ENCODE measurements at places on chromosomes 5 and 9.

GRCh38 chr9:129174724-129175514 is 3.1 kb downstream of the IER5L start:
- DNase-seq, result peak; percentile 32

- no peak for DNase-seq
Measured at GRCh38 chr9:4550777-4551484, 60.7 kb downstream of the SLC1A1 start.

DNA sequence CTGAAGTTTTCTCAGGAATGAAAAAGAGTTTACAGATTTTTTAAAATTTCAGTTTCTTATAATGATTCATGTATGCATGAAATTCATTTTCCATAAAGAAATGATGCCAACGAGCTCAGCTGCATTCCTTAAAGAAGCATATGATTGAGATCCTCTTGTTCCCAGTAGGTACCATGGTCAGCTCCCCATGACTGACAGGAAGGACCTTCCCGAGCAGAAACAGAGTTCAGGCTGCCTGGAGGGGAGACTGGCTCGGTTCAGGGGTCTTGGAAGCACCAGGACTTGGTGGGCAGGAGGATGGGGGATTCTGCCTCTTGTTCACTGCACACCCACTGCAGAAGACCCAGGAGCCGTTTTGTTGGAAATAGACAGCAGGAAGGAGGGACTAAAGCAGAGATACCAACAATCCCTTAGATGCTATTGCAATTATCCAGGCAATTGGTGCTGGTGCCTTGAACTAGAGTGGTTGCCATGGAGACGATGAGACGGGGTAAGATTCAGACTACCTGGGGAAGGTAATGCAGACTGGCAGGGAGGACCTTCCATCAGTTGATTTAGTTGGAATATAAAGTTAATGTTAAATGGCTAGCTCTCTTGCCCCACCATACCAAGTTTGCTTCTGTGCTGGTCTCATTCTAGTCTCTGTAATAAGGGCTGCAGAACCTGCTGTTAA is 447.8 kb downstream of the MTRR start:
- DNase-seq, result no peak

DNA sequence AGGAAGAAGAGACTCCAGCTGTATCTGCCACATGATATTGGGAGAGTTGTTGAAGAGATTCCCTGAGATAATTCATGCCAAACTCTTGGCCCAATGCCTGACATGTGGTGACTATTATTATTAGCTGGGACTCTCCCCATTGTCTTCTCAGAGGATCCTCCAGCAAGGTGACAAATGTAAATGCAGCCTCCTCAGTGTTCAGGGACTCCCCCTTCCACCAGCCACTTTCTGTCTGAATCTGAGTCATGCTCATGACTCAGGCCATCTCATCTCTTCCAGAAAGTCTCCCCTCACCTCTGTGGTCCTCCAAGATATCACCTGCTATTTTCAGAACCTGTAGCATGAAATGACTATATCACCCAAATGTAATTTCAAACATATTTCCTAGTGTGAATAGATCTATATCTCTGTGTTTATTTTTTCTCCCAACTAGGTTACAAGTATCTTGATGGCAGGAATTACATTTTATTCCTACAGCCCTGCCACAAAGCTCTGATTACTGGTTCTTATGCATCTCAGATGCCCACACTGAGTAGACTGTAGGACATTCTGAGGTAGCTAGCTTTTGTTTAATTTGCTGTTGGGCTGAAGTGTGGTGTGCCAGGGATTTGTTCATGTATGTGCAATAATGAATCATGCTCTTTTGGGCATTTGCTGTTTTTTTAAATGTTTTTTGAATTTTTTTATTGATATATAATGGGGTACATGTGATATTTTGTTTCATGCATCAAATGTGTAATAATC is 126.6 kb upstream of the IL12B start:
- DNase-seq, result no peak

GRCh38 chr5:51131266-51131665 is 252.0 kb upstream of the ISL1 start:
- no peak for DNase-seq

- DNase-seq, result no peak
Measured at GRCh38 chr9:92432350-92432749, 8.1 kb upstream of the OMD start.

DNA sequence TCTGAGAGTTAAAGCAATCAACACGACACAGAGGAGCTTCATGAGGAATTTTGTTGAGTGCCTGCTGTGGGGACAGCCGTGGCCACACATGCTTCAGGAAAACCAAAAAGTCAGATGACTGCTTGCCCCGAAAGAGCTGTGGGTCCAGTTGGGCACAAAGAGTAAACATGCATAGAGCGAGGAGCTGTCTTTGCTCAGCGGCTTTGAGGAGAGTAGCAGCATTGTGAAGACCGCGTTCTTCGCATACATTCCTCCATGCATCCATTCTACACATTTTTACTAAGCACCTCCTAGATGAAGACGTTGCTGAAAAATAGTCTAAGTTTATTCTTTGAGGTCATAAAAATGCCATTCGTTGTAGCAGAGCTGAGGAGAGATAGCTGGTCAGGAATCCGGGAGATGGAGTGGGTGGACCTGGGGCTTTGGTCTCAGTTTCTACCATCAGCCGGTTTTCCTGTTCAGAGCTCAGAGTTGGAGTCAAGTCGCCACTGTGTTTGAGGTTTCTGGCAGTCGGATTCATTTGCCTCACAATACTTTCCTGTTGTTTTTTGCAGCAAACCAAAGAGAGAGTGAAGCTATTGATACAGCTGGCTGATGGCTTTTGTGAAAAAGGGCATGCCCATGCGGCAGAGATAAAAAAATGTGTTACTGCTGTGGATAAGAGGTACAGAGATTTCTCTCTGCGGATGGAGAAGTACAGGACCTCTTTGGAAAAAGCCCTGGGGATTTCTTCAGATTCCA is 194.5 kb upstream of the OTULINL start:
- DNase-seq, result no peak

DNA sequence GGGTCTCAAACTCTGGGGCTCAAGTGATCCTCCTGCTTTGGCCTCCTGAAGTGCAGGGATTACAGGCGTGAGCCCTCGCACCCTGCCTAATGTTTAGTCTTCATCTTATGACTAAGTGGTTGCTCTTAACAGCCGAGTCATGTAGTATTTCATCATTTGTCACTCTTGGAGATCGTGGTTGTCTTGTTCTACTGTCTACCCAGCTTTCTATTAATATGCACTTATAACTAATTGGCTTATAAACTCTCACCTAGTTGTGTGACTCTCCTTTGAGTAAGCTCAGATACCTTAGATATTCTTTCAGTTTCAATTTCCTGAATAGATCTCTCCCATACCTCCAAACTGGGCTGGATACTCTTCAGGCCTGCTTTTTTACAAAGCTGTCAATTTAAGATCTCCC is 19.9 kb downstream of the SLC44A1 start:
- peak; percentile 56 for DNase-seq

DNA sequence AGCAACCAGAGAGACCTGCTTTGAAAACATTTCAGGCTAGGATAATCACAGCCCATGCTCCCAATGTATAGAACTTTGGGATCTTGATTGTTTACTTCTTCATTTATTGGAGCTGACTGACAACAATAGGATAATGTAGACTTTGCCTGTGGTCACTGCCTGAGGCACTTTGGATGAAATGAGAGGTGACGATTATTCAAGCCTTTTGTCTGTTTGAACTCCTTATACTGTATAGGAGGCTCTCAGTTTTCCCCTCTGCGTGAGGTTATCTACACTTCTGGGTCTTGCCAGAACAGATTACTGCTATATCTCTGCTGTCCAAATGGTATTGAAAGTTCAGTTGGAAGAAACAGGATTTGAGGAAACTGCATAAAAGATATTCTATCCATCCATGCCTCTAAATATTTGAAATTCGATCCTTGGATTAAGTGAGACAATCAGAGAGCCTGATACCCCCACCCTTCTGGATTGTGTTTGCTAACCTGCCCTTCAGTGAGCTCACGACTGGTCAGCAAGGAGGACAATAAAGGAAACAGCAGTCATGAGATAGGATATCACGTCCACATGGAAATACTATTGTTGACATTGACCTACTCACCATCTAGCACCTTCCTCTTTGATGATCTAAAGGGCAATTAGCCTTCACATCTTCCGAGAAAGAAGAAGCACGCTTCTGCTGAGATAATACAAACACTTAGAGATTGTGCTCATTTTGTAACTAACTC is 98.1 kb downstream of the DOCK8 start:
- DNase-seq, result no peak

GRCh38 chr5:115084246-115084793 is 85.4 kb downstream of the TRIM36 start:
- peak; percentile 41 for DNase-seq

GRCh38 chr9:137028263-137029057 is 423 bp upstream of the ABCA2 start:
- peak; percentile 69 for DNase-seq

- peak; percentile 30 for DNase-seq
Measured at GRCh38 chr9:136719195-136719880, 7.0 kb downstream of the DIPK1B start.

DNA sequence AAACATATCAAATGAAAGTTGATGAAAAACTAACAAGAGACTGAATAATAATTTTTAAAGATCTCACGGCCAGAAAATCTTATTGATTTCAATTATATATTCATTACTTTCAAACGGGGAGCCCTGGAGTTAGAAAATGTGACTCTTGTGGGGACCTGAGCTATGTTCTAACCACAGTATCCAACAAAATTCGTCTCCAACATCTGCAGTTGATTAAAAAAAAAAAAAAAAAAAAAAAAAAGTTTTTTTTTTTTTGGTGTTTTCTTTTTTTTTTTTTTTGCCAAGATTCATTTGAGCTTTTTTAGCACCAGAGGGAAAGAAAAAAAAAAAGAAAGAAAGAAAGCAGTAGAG is 144.3 kb upstream of the PIK3R1 start:
- DNase-seq, result no peak

DNA sequence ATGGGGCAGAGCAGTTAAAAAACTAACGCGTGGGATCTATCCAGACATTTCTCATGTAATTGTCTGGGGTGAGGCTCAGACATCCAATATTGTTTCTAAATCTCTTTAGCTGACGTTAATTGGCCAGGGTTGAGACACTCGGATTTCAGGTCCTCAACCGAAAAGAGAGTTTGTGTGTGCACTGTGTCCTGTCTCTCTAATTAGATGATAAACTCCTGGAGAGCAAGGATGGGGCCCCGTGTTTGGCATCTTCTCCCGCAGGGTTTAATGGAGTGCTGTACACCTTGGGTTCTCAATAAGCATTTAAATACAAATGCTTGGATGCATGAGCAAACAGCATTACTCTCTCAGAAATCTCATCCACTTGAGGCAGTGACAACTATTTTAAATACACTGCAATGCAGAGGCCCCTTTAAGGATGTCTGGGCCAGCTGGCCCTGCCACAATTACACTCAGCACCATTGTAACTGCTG is 139.6 kb downstream of the MTX3 start:
- no peak for DNase-seq

DNA sequence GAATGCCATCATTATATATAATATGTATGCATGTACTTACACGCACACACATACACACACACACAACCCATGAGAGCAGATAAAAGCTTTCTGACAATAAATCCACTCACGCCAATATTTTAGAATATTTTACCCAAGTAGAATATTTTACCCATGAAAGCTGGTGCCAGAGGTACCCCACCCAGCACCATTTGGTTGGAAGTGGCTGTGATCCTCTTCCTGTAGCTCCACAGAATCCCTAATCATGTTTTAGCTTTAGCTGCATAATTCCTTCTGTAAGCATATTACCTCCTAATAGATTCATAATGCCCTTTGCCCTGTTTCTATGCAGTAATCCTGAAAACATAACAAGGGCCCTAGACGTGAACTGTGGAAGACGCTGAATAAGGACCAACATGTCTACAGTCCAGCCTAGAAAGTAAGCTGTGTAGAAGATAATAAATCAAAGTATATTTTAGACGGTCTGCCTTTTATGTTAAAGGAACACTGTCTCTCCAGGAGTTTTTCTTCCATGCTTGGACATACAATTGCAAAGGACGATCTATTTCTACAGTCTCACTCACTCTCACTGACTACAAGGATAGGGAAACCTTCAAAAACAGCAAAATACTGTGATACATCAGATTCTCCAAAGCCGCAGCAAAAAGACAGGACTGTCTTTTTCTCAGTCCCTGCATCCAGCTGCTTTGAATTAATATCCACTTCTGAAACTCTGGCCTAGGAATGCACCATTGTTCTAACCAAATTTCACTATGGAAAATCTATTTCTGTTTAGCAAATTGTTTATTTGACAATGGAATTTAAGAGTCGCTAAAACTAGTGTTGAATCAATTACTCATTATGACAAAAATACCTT is 98.2 kb downstream of the USP20 start:
- no peak for DNase-seq

- DNase-seq, result no peak
Measured at GRCh38 chr5:20680718-20681302, 692.8 kb upstream of the CDH18 start.

DNA sequence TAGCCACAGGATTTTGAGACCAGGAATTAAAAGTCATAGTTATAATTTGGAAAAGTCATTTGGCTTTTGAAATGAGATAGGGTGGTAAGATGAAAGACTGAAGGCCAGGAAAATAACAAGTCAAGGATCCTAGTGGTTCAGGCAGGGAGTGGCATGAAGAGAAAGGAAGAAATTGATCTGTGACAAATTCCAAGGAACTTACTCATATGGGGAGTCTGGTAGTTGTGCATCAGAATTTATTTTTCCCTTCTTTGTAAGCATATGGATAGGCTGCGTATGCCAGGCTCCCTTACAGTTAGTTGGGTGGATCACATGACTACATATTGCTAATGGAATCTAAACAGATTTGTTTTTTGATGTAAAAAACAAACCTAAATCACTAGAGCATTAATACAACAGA is 21.0 kb downstream of the ISL1 start:
- DNase-seq, result no peak

GRCh38 chr5:55913466-55914413 is 62.6 kb downstream of the IL31RA start:
- DNase-seq, result no peak

GRCh38 chr5:1552521-1553255 is 28.9 kb upstream of the LPCAT1 start:
- DNase-seq, result no peak

- peak; percentile 36 for DNase-seq
Measured at GRCh38 chr9:111037708-111038330, 451 bp downstream of the LPAR1 start.

DNA sequence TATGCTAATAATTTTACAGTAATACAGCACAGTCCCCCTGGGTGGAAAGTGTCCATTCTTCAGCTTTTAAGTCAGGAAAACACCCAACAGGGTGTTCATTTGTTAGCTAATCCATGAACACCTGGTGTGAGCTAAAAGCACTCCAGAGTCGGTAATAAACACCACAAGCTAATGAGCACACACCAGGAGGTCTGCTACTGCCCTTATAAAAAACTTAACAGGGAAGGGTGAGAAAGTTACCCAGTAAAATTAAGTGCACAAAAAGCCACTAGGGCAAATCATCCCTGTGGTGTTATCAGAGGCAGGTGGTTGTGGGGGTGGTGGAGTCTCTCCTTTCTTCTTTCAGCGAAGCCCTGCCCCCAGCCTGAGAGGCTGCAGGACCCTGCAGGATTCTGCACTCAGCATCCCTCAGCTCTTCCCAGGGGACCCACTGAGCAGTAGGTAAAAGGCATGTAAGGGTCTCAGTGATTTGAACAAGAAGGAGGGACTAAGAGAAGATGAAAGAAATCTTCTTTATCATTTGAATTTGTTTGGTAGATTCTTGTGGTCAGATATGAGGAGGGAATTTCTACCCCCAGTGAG is 14.4 kb downstream of the GDNF start:
- no peak for DNase-seq

GRCh38 chr9:109934857-109935215 is 154.8 kb downstream of the PALM2AKAP2 start:
- DNase-seq, result peak; percentile 43

- no peak for DNase-seq
Measured at GRCh38 chr9:115411993-115412452, 294.1 kb upstream of the TNC start.

All from MV-4-11 (cell line).